ENCODE measurements at places on chromosomes 6 and 20. TPM values are rescaled to one million over a fixed set of nuclear protein-coding genes. Genes with fewer than 3 reads are reported as not detected.

The WFDC12 gene
- total RNA-seq, result not detected

The RANBP9 gene
- 22.3 TPM for total RNA-seq

The SNAP25 gene
- not detected for total RNA-seq

The GHRH gene
- not detected for total RNA-seq

The TREML2 gene
- not detected for total RNA-seq

The FLRT3 gene
- 0.33 TPM for total RNA-seq

The RIPPLY2 gene
- 0.17 TPM for total RNA-seq

The MYBL2 gene
- total RNA-seq, result 2.6 TPM

The MYB gene
- not detected for total RNA-seq

The ADGB gene
- total RNA-seq, result not detected

The MLIP gene
- total RNA-seq, result 1.5 TPM

The SCUBE3 gene
- total RNA-seq, result 1.0 TPM

The CUL9 gene
- total RNA-seq, result 17.9 TPM

The SAMD3 gene
- total RNA-seq, result not detected

The TNF gene
- not detected for total RNA-seq

The CNR1 gene
- total RNA-seq, result not detected

The GTSF1L gene
- total RNA-seq, result not detected

The CTCFL gene
- total RNA-seq, result not detected

The ELOVL4 gene
- 0.60 TPM for total RNA-seq

The CENPB gene
- 82.2 TPM for total RNA-seq

All from dermis lymphatic vessel endothelial cell (primary cell).